ENCODE measurements at places on chromosomes 1 and 21.

DNA sequence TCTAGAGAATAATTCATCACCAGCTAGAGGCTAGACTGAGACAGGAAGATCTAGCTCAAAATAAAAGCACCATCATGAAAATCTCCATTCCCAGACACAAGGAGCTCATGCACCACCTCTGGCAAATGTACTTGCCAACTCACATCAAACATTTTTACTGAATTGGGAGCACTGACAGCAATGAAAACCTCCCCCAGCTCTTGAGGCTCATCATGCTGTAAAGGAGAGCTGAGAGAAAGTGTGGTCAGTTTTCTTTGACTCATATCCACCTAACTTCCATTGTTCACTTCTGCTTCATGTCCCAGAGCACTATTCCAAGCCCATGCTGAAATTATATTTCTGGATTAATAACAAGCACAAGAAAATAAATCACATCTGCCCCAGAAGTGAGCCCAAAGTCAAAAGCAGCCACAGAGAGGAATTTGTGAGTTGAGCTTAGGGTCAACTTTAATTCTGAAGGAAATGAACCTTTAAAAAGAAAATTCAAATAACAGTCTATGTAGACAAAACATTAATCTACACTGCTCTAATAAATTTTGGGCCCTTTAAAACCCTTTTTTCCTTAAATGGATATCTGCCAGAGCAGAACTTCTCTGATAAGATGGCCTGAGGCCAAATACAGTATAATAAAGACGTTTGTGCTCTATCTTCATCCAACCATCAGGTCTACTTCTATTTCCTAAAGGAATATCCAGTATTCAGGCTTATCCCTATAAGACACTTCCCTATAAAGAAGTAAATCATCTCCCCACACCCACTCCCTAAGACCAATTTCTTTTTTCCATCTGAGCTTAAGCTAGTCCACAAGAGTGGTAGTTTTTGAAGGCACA, 85.9 kb upstream of the ADAM30 start:
- DNase-seq, result no peak

DNA sequence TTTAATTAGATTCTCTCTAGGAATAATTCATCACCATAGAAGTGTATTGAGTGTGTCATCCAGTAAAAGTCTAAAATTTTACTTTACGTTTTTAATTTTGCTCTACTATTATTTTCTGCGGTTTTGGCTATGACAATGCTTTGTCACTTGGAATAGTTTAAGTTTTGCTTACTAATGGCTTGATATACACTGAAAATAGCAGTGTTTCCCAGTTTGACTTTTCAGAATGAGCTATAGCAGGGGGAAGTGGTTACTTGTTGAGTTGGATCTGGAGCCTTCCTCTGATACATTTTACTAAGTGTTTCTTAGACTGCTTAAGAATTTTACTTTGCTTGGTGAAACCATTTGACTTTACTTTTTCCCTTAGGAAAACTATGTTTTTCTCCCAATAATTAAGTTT, 5.0 kb downstream of the DNAJC16 start:
- no peak for DNase-seq

GRCh38 chr1:6625584-6626149, 999 bp downstream of the THAP3 start:
- peak; percentile 72 for DNase-seq

DNA sequence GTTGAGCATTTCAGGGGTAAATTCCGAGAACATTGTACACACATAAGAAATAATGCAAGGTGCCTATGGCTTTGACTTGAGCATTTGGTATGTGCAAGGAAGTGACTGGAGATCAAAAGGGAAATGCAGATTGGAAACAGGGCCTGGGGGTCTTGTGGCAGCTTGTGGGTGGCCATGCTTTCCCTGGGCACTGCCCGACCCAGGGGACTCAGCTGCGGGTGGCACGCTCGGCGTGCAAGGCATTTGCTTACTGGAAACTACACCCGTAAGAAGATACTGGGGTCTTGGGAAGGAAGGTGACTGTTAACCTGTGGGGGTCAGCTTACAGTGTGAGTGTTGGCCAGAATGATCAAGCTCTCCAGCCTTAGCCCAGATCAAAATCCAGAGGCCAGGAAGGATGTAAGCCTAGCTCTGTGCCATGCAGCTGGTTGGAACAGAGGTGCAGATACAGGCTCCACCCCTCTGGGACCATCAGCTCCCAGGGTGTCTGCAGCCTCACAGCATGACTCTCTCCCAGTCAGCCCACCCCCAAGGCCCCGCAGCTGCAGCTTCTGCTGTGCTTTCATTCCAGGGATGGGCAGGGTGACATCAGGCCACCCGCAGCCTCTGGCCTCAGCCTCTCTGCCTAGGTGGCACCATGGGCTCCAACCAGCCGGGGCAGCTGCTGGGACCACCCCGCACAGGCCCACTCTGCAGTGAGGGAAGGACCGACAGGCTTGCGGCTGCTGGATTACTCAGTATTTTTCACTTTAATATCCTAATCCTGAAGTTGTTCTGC, 55.1 kb downstream of the KIF26B start:
- no peak for DNase-seq

- DNase-seq, result no peak
Observed at GRCh38 chr1:72521659-72522058, 239.3 kb upstream of the NEGR1 start.

DNA sequence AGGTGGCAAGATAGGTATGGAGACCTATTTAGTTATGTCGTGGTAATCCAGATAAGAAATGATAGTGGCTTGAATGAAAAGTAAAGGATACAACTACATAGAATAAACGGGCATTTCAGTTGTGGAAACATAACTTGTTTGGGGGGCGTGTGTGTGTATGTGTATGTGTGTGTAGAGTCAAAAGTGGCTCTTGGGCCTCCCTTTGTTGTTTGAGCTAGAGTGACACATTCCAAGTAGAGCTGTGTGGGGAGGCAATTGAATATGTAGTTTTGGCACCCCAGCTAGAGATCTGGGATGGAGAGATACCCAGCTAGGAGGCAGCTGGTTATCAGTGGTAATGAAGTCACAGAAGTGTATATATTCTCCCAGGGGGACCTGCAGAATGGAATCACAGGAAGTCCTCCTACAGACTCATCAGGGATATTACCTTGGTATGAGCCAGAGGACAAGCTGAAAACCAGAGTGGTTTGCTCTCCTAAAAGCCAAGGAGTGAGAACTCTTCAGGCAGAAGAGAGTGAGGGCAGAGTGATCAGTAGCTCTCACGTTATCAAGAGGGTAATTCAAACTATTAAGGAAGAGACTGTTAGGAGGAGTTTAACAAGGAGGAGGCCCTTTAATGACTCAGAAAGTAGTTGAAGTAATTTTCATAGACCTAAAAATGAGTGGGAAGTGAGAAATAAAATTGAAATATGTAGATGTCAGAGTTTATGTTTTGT, 5.1 kb downstream of the CR1L start:
- DNase-seq, result no peak

- DNase-seq, result no peak
Observed at GRCh38 chr1:226619031-226619430, 70.5 kb downstream of the STUM start.

GRCh38 chr1:164701189-164701761, 142.3 kb downstream of the PBX1 start:
- no peak for DNase-seq

- no peak for DNase-seq
Observed at GRCh38 chr1:31390071-31390470, 17.2 kb upstream of the FABP3 start.

- no peak for DNase-seq
Observed at GRCh38 chr1:202616355-202616915, 93.8 kb downstream of the SYT2 start.

DNA sequence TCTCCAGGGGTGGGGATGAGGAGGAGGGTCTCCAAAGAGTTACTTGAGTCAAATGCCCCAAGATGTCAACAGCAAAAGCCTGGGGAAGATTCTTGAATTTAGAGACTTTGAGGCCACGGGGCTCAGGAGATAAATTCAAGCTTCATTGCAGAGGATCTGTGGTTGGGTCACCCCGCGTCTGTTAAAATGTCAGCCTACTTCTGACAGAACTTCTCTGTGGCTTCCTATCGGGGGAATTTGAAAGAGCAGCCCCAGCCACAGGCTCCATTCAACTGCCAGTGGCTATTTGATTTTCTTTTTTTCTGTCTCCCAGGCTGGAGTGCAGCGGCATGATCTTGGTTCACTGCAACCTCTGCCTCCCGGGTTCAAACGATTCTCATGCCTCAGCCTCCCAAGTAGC, 62.5 kb upstream of the EFHD2 start:
- DNase-seq, result no peak

DNA sequence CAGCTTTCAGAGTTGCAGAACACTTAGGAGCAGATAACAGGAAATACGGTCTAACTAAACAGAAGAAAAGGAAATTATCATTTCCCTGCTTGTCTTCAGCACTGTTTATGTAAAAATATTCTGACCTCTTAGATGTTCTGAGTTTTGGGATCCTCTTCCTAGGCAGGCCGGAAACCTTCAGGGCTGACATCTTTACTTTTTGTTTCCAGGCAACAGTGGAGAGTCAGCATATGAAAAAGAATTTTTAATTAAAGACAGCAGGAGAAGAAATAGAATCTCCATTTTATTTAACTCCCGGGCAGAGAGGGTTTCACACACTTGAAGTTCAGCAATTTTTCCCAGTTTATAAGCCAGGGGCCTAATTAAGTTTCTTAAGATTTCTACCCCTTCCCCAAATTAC, 5.1 kb upstream of the RIPPLY3 start:
- no peak for DNase-seq

GRCh38 chr1:3902111-3902511, 2.0 kb upstream of the C1orf174 start:
- DNase-seq, result no peak

DNA sequence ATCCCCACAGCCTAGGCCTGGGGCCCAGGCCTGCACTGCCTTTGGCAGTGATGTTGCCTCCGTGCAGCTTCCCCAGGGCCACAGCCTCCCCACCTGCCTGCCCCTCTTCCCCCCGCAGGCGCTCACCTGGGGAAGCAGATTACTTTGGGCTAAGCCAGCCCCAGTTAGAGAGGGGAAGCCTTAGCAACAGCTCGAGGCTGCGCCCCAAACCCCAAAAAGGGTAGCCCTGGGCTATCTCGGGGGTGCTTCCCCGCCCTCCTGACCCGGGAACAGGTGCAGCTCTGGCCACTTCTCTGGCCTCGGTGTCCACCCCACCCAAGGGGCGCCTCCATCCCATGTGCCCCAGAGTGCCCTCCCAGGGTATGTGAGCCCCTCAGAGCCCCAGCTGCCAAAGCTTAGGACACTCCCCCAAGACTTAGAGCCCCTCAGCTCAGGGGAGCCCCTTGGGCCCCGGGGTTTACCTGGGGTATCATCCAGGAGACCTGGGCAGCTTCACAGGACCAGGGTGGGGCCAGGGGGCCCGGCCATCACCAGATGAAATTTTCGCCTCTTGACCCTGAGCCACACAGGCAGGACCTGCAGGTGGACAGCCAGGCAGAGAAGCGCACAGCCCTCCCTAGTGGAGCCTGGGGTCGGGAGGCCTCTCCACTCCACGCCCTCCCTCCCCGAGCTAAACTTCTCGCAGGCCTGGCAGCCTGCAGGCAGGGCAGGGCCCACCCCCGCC, 3.3 kb upstream of the TTC34 start:
- DNase-seq, result no peak

DNA sequence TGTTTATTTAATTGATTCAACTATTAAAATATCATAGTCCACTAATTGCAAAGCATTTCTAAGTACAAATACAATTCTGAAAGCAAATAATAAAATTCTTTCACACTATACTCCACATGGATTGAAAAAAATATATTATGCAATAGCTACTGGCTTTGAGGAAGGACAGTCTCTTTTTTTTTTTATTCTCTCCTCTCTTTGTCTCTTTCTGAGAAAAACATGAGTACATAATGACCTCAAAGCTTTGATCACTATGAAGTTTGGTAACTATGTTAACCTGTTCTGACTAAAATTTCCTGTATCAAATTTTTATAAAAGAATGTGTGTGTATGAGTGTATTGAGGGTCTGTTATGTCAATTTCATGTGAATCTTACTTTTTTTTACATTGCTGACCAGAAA, 96.2 kb downstream of the RGS2 start:
- no peak for DNase-seq

DNA sequence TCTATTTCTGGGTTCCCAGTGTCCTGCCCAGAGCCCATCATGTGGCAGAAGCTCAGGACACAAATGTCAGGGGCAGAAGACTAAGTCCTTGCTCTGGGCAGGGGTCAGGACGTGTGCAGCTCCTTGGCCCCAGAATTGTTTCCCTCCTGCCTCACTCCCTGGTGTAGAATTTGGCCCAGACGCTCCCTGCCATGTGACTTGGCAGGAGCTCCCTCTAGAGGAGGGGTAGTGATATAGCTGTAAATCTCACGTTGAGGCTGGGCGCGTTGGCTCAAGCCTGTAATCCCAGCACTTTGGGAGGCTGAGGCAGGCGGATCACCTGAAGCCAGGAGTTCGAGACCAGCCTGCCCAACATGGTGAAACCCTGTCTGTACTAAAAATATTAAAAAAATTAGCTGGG, 91.2 kb downstream of the UBIAD1 start:
- DNase-seq, result no peak

DNA sequence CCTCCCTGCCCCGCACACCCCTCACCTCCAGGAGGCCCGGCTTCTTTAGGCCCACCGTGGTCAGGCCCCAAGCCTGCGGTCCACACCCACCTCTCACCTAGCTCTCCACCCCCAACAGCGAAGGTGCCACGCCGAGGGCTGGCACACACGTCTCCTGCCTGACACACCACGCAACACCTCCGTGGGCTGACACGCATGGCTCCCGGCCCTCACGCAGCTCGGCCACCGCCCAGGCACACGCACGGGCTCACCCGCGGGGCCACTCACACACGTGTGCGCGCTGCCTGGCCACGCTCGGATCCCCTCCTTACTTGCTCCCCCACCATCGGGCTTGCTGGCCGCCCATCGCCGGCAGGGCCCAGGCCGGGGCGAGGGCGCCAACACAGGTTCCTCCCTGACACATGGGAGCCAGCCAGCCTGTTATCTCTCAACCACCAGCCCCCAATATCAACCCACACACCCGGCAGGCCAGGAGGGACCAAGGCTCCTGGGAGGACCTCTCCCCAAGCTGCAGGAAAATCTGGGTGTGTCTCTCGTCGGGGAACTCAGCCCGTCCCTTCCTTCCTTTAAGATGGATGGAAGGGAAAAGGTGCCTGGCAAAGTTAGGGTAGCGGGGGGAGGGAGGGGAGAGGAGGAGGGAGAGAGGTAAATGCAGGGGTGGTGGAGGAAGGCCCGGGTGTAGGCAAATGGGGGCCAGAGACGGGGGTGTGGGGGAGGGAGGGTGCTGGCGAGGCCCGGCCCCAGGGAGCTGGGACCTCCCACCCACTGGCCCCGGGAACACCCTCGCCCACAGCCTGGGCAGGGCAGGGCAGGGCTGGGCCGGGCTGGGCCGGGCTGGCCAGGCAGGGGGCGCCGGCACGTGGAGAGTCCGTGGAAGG, 546 bp downstream of the ELOVL1 start:
- peak; percentile 48 for DNase-seq

GRCh38 chr1:160823296-160823695, 27.3 kb downstream of the LY9 start:
- peak; percentile 36 for DNase-seq

DNA sequence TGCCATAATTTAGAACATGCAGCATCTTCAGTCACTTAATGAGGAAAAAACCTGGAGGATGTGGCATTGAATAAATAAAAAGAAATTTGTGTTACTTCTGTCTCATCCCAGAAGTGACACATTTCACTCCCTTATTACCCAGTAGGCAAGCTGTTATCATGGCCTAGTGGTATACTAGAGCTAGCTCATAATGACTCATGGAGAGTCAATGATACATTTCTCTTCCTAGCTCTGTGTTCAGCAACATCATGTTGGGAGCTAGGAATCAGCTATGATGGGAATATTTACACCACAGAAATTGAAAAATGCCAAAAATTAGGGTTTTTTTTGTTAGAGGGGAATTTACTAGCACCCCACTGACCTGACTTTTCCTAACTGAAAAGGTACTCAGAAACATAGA, 182.7 kb downstream of the HMCN1 start:
- DNase-seq, result no peak
